ENCODE measurements at places on chromosomes 16 and 17.

- DNase-seq = peak; percentile 72
Observed at GRCh38 chr17:41563607-41564170, 8.2 kb downstream of the KRT9 start.

- no peak for DNase-seq
Observed at GRCh38 chr17:82113422-82113821, 15.4 kb upstream of the FASN start.

DNA sequence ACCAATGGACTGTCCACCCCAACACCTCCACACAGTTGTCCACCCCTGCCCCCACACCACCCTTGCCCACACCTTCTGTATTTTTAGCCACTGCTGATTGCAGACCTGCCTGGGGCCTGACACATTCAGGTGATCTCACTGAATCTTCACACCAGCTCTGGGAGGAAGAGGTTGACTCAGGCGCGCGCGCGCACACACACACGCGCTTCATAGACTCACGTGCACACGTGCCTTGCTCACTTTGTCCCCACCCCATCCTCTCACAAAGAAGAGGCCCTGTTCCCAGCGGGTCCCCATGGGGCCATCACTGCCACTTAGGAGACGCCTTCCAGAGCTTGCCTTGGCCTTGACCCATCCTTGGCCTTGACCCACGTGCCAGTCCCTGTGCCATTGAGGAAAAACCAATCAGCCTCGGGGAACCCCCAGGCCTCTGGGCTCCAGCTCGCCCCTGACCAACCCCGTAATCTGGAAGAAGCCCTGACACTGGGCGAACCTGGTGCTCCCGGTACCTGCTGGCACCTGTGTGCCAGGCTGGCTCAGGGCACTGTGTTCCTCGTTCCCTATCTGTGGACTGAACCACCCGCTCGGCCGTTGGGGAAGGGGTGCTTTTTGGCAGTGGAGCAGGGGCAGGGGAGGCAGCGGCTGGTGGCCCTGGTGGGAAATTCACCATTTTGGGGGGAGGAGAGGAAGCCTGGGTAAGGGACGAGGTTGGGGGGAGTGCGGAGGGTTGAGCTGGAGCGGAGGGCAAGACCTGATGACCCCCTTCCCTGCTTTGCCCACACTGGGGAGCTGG is 3.2 kb downstream of the NLGN2 start:
- DNase-seq = no peak

DNA sequence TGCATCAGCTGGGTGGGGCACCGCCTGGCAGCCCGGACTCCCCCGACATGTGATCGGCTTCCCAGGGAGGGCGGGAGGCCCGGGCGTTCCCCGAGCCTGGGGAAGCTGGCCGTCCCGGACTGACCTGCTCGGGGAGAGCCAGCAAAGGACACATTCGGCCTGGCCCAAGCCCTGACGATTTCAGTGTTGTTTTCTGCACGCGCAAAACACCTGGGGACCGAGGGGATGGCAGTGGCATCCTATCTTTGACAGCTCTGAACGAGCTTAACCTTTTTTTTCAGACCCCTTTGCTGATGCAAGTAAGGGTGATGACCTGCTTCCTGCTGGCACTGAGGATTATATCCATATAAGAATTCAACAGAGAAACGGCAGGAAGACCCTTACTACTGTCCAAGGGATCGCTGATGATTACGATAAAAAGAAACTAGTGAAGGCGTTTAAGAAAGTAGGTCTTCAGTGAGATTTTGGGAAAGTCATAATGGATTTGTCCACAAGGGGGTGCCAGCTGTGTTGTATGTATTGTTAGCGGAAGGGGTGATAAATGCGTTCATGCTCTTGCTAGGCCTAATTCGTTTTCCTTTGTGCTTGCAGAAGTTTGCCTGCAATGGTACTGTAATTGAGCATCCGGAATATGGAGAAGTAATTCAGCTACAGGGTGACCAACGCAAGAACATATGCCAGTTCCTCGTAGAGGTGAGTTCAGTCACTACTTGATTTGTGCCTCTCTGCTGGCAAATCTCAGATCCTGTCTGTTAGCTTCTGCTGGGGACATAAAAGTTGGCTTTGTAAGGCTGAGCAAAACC is 1.0 kb downstream of the EIF1 start:
- DNase-seq = peak; percentile 76

DNA sequence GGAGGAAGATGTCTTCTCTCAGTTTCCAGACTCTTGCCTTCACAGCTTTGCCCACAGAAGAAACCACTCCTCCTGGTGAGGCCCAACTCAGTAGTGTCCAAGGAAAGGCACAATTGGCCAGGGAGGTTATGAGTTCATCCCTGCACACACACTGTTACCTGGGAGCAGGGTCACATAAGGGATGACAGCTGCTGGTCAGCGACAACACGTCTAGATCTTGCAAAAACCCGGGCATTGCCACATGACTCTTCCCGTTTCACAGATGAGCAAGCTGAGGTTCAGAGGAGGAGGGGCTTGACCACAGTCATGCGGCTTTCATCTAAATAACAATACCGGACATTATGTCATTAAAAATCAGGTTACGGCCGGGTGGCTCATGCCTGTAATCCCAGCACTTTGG is 186.0 kb downstream of the COPRS start:
- DNase-seq = no peak

DNA sequence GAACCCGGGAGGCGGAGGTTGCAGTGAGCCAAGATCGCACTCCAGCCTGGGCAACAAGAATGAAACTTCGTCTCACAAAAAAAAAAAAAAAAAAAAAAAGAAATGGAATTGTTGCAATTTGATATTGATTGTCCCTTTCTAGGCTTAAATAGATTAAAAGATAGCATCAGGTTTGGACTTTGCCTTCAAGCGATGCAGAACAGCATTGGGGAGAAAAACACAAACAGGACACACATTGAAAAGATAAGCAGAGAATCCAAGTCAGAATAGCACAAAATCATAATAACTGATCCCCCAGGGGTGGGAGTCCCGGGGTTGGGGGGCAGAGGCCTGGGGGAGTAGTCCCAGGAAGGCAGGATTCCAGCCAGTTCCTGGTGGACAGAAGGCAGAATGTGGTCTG is 3.9 kb upstream of the CREBBP start:
- no peak for DNase-seq

DNA sequence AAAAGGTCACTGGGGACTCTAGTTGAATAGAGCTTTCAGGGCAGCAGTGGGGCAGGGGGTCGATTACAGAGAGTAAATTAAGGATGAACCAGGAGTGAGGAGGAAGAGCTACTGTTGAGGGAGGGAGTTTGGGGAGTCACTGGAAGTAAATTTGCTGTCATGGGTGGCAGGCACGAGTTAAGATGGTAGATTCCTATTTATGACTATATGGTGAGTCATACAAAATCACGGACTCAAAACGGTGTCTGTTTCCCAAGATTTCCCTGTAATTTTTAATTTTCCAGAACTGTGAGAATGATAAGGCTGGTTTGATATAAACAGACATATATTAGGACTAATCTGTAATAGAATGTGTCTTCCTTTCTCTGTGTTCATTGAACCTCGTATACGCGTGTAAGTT is 287.6 kb upstream of the GOT2 start:
- no peak for DNase-seq

DNA sequence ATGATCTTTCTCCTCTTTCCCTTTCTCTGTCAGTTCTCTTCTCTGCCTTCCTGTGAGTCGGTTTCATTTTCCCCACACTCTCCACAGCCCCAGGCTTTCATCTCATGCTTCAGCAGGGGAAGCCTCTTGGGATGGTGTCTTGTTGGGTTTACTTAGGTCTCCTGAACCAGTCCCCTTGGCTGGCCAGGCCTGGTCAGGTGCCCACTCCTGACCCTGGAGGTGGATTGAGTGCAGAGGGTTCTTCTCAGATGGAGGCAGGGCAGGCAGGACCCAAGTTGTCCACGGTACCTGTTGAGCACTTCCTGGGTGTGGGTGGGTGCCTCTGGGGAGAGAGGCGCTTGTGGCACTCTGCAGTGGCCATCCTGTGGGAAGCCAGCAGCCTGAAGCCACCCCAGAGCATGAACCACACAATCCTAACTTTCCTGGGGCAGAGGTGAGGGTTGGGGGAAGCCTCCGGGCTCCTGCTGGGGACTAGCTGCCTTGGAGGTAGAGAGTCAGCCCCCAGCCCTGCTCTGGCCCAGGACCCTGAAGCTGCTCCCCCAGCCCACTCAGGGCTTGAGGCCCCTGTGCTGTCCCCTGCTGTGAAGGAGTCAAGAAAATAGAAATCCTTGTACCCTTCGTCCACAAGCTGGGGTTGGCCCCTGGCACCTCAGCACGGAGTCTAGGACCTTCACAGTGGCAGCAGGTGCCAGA is 2.0 kb upstream of the RAP1GAP2 start:
- peak; percentile 26 for DNase-seq

- no peak for DNase-seq
Observed at GRCh38 chr17:62664336-62665120, 37.1 kb downstream of the MRC2 start.

GRCh38 chr16:2720719-2721633 is 952 bp upstream of the PRSS27 start:
- DNase-seq = peak; percentile 96

GRCh38 chr16:24524855-24525677 is 14.3 kb upstream of the RBBP6 start:
- no peak for DNase-seq

All from RPMI8226 (cell line).